ENCODE measurements at places on chromosomes 2 and 18.

- peak; percentile 22 for DNase-seq
Observed at GRCh38 chr18:56127322-56128099, 510.9 kb downstream of the TXNL1 start.

DNA sequence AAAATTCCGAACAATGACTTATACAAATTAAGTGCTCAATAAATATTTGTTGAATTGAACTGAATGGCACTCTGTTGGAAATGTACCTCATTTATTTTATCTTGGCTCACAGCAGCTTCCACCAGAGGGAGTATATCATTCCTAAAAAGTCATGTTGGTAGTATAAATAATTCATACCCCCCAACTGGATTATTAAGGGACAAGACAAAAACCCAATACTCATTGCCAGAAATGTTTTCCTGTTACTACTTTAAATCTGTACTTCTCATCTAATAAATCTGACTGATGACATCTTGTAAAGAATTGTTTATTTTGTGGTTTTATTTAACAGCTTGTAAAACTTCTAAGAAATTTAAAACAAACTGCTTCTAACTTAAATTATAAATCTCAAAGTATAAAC is 163.9 kb downstream of the CDH2 start:
- DNase-seq: peak; percentile 48

- no peak for DNase-seq
Observed at GRCh38 chr2:11629851-11630250, 40.1 kb downstream of the NTSR2 start.

GRCh38 chr18:35953688-35954087 is 18.8 kb upstream of the RMP24 start:
- no peak for DNase-seq

- peak; percentile 81 for DNase-seq
Observed at GRCh38 chr2:11187083-11187619, 31.9 kb downstream of the SLC66A3 start.
